Right renal pelvis (tissue), 4 donors: ENCODE measurements at places on chromosomes 11 and 22. TPM values are rescaled to one million over a fixed set of nuclear protein-coding genes. Genes with fewer than 3 reads are reported as not detected.

Gene ALDH3B2
- 4.8 TPM for polyA plus RNA-seq

Gene MUC2
- 0.04 TPM for polyA plus RNA-seq

Gene SMIM35
- polyA plus RNA-seq = 0.08 TPM

Gene ATG13
- polyA plus RNA-seq = 76.9 TPM

Gene PRR33
- 0.07 TPM for polyA plus RNA-seq

Gene OR4A15
- not detected for polyA plus RNA-seq

Gene RBMXL2
- 0.28 TPM for polyA plus RNA-seq

Gene FOLH1
- polyA plus RNA-seq = 21.8 TPM

Gene OR52A1
- polyA plus RNA-seq = not detected

Gene DDTL
- 6.3 TPM for polyA plus RNA-seq

- DNase-seq = no peak
Measured at GRCh38 chr11:112321501-112322172, 61.0 kb upstream of the PLET1 start.

GRCh38 chr22:31229402-31230079, 17.4 kb downstream of the LIMK2 start:
- no peak for DNase-seq

- no peak for DNase-seq
Measured at GRCh38 chr11:120696597-120697218, 185.2 kb downstream of the GRIK4 start.

GRCh38 chr22:44391015-44391414, 78.3 kb upstream of the SHISAL1 start:
- DNase-seq = no peak

GRCh38 chr22:18077087-18077638, 627 bp upstream of the PEX26 start:
- no peak for DNase-seq

GRCh38 chr11:122267602-122268001, 151.6 kb upstream of the BLID start:
- no peak for DNase-seq

GRCh38 chr22:37166675-37167066, 17.0 kb upstream of the IL2RB start:
- peak; percentile 71 for DNase-seq

DNA sequence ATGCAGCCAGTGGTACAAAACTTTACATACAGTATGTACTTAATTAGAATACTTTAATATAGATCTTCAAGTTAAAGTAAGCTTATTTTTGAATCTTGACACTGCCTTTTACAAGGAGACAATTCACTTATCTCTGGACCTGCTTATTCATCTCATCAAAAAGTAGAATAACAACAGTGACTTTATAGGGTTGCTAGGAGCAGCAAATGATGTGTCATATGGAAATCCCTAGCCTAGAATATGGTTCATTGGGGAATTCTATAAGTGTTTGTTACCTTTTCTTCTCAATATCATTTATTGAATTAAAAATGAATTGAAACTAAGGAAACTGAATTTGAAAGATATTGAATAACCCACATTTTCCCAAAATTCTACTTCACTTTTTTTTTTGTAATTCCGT, 45.0 kb upstream of the FIBIN start:
- DNase-seq = no peak

DNA sequence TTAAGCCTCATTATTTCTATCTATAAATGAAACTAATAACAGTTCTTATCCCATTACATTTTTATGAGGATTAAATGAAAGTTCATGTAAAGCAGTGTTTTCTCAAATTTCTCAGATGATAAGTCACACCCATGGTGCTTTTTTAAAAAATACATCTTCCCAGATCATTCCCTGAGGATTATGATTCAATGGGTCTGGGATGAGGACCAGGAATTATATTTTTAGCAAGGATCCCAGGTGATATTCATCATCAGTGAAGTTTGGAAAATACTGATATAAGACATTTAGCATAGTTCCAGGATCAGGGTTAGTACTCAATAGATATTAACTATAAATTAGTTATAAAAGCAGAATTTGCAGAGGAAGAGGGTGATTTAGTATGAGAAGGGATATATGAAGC, 89.1 kb downstream of the BBOX1 start:
- DNase-seq = no peak

DNA sequence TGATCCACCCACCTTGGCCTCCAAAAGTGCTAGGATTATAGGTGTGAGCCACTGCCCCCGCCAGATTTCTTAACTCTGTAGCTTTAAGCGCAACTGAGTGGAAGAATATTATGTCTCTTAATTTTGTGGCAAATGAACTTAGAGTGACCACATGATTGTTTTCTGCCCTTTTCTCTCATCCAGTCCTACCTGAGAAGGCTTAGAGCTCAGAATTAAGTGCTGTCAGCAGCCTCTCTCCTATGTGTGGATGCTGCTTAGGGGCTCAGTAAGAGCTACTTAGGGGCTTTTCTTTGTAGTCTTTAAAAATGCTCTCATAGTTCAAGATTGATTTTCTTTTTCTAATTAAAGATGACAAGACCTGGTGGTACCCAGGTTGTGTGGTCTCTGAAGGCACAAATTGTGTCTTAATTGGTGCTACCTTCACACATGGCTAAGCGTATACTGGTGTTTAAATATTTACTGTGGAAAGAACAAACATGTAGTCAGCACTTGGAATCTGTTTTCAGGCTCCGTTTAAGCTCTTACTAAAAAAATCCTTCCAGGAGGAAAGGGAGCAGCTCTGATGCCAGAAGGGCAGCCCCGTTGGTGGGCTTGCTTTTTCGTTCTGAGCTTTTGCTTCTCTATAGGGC, 59.3 kb downstream of the DEPDC5 start:
- no peak for DNase-seq

GRCh38 chr22:27224485-27225374, 567.3 kb downstream of the MIAT start:
- no peak for DNase-seq

- DNase-seq = no peak
Measured at GRCh38 chr11:69040581-69041260, 8.0 kb upstream of the TPCN2 start.

GRCh38 chr11:9506489-9507276, 45.9 kb downstream of the ZNF143 start:
- DNase-seq = peak; percentile 73

DNA sequence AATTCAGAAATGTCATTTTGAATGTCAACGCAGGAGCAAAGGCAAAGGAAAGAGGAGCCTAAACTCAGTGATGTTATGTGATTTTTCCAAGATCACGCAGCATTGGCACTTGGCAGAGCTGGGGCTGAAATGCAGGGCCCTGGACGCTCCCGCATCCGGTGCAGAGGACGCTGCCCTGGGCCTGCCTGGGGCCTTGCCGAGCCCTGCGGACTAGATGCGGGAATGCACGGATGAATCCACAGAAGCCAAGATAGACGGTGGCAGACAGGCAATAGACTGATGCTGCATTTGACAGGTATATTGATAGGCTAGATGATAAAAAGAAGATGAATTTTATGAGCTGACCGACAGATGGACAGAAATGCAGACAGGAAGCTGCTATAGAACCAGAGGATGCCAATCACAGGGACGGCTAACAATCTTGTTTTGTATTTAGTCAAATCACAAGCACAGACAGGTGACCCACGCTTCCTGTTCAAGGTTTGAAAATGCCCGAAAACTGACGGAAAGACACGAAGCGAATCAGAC, 696 bp upstream of the MARK2 start:
- DNase-seq = no peak

DNA sequence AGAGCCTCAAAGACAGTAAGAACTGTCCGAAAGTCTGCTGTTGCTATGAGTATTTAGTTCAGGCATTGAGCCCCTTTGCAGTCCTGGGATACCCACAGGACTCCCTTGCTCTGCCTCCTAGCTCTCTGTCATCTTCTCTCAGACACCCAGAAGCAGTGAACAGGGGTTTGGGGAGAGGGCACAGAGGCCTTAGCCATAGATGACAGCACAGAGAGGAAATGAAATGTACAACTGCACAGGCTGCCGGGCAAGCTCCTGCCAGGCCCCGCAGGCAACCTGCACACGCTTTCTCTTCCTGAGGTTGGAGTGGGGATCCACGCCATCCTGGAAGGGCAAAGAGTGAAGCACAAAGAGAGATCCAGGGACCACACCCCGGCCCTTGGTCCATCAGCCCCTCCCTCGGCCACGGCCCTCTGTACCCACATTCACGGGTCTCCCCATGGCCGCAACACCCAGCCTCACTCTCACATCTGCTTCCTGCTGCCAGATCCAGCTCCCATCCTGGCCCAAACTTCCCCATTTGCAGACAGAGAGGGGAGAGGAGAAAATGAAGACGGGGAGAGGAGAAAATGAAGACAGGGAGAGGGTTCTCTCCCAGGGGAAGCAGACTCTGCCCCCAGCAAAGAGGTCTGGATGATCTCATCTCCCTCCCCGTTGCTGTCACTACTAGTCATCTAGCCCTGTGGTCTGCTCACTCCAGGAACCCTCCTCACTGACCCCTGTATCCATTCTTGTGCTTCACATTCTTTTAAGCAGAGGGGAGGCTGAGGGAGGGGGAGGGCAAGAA, 40.7 kb downstream of the CD6 start:
- no peak for DNase-seq

GRCh38 chr11:74269161-74269811, 42.2 kb downstream of the P4HA3 start:
- no peak for DNase-seq

- DNase-seq = no peak
Measured at GRCh38 chr22:41695211-41695610, 4.1 kb upstream of the MEI1 start.
